T-helper 17 cell (primary cell): ENCODE measurements at places on chromosomes 2 and 18. TPM values are rescaled to one million over a fixed set of nuclear protein-coding genes. Genes with fewer than 3 reads are reported as not detected.

- peaks cover 8% of the 10 kb centered on the region for H3K4me1 ChIP-seq
- no peaks in the 10 kb centered on the region for H3K36me3 ChIP-seq
- H3K27me3 ChIP-seq, result peaks cover 43% of the 10 kb centered on the region
- no peak for DNase-seq
- no peak overlapping the region for H3K4me3 ChIP-seq
Measured at GRCh38 chr2:239495791-239496233, 95.0 kb upstream of the HDAC4 start.

DNA sequence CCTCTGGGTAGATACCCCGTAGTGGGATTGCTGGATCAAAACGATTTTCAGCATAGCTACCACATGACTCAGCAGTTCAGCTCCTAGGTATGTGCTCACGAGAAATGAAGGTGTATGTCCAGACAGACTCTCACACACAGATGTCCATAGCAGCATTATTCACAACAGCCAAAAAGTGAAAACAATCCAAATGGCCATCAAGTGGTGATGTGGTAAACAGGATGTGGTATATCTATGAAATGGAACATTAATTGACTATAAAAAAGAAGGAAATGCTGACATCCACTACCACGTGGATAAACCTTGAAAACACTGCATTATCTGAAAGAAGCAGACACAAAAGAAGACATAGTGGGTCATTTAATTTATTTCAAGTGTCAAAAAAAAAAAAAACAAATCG is 241.9 kb downstream of the EIPR1 start:
- no peak overlapping the region for H3K4me3 ChIP-seq
- no peak for DNase-seq
- H3K4me1 ChIP-seq, result no peaks in the 10 kb centered on the region
- H3K36me3 ChIP-seq, result peaks cover 2% of the 10 kb centered on the region

- no peak overlapping the region for H3K4me3 ChIP-seq
- no peaks in the 10 kb centered on the region for H3K27me3 ChIP-seq
Measured at GRCh38 chr2:156649596-156649995, 213.4 kb downstream of the GPD2 start.

DNA sequence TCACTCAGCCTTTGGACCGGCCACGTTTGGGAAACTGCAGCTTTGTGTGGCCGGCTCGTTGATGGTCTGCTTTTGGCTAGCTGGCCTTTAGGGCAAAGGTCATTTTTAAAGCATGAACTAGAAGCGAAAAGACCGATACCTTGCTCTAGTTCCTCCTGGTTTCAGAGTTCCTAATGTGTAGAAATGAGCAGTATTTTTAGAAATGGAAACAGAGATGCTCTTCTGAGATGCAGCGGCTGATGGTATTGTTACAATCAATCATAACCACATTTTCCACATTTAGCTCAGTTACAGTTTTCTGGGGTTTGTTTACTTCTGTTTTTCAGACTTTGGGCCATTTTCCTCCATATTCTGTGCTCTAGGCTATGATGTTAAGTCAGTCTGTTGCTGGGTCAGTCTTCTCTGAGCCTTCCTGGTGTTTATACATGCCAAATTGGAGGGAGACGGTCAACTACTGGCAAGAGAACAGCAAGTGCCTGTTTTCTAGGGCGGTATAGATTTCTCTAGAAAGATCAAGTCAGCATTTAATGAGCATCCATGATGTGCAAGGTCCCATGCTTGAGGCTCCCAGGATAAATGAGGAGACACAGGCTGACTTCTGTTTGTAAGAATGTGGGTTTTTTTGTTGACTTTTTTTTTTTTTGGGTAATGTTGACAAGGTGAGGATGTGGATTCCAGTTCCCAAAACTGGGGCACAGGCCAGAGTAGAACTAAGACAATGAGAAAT is 28.0 kb downstream of the RNF144A start:
- peaks cover 24% of the 10 kb centered on the region for H3K36me3 ChIP-seq
- H3K4me1 ChIP-seq, result peaks cover 38% of the 10 kb centered on the region
- no peaks in the 10 kb centered on the region for H3K27me3 ChIP-seq

- peaks cover 9% of the 10 kb centered on the region for H3K27me3 ChIP-seq
- no peak for DNase-seq
- no peaks in the 10 kb centered on the region for H3K36me3 ChIP-seq
Measured at GRCh38 chr2:95012881-95013550, 12.5 kb upstream of the MAL start.

- peaks cover 19% of the 10 kb centered on the region for H3K27me3 ChIP-seq
- DNase-seq, result no peak
- no peaks in the 10 kb centered on the region for H3K36me3 ChIP-seq
- no peaks in the 10 kb centered on the region for H3K4me1 ChIP-seq
- H3K27ac ChIP-seq, result no peak overlapping the region
Measured at GRCh38 chr18:3332376-3332775, 70.4 kb downstream of the MYL12B start.

GRCh38 chr2:86069091-86069685 is 36.5 kb downstream of the POLR1A start:
- H3K36me3 ChIP-seq, result peaks cover 17% of the 10 kb centered on the region
- H3K27me3 ChIP-seq, result no peaks in the 10 kb centered on the region
- peak overlapping the region; percentile 32 for H3K27ac ChIP-seq
- DNase-seq, result no peak

- H3K4me1 ChIP-seq, result no peaks in the 10 kb centered on the region
- no peak for DNase-seq
- no peaks in the 10 kb centered on the region for H3K27me3 ChIP-seq
- H3K27ac ChIP-seq, result no peak overlapping the region
Measured at GRCh38 chr2:58919316-58919715, 678.2 kb upstream of the FANCL start.

DNA sequence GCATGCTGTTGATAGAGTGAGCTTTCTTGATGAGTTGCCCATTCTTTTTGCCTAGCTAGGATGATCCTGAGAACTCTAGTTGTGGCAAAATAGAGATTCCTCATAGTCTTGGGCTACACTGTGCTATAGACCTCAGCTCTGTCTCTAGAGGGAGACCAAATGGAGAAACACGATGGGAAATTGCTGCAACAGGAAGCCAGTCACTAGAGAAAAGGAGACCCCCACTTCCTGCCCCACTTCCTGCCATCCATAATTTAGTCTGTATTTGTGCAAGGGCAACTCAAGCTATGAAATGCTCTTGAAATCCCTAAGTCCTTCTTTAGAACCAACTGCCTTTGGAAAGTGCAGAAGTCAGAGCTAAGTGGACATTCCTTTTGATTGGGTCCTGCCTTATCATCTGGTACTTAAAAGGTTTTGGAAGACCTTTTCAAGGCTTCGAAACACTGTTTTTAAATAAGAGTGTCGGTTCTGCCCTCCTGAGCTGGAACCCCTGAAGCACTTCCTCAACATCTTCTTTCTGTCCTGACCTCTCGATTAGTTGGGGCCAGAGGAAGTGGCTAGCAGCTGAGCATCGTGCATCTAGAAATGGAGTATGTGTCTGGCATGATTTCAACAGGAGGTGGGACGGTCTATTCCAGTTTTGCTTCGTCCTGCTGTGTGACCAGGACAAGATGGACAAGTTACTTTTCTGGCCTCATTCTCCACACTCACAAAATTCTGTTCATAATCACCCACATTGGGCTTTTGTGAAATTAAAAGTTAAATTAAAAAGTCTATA is 8.6 kb upstream of the KCNE4 start:
- H3K27ac ChIP-seq, result no peak overlapping the region
- H3K36me3 ChIP-seq, result no peaks in the 10 kb centered on the region
- no peak for DNase-seq
- no peaks in the 10 kb centered on the region for H3K27me3 ChIP-seq
- no peaks in the 10 kb centered on the region for H3K4me1 ChIP-seq

DNA sequence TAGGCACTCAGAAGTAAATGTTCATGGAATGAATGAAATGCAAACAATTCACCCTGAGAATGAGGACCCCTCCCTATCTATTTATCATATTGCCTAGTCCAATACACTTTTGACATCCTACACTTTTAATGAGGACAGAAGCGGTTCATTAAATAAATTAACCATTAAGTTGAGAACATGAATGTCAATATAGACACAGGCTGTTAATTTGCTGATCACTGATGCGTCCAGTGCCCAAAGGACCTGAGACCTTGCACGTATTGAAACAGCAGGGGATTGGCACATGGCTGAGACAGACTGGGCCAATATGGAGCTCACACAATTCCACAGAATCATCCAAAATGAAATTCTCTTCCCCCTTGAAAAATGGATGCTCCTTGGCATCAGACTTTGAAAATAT is 430.0 kb downstream of the SLC4A3 start:
- no peaks in the 10 kb centered on the region for H3K36me3 ChIP-seq
- no peak overlapping the region for H3K4me3 ChIP-seq
- H3K27me3 ChIP-seq, result peaks cover 7% of the 10 kb centered on the region
- DNase-seq, result no peak
- no peaks in the 10 kb centered on the region for H3K4me1 ChIP-seq
- no peak overlapping the region for H3K27ac ChIP-seq

DNA sequence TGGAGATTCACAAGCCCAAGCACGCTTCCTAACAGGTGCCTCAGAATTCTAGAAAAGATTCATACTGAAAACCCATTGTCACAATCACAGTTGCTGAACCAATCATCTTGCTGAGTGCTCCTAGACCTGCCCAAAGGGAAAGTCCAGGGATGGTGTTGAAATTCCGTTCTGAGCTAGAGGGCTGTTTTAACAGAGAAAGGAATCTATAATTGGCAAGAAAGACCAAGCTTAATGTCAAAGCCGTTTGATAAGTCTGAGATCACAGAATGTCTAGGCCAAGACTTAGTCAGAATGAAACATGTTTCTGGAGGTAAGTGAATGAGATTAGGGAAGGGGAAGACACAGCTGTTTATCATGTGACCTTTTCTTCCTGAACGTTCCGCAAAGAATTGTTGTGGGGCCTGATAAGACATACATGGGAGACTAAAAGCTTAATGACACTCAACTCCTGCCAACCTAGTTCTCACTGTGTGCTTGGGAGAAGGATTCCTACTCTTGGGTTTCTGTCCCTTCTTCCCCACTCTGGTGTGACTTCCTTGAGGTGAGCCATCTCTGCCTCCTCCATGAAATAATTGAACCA is 27.5 kb downstream of the PMAIP1 start:
- H3K4me1 ChIP-seq, result peaks cover 2% of the 10 kb centered on the region
- H3K27ac ChIP-seq, result no peak overlapping the region
- H3K27me3 ChIP-seq, result peaks cover 8% of the 10 kb centered on the region
- H3K4me3 ChIP-seq, result no peak overlapping the region

DNA sequence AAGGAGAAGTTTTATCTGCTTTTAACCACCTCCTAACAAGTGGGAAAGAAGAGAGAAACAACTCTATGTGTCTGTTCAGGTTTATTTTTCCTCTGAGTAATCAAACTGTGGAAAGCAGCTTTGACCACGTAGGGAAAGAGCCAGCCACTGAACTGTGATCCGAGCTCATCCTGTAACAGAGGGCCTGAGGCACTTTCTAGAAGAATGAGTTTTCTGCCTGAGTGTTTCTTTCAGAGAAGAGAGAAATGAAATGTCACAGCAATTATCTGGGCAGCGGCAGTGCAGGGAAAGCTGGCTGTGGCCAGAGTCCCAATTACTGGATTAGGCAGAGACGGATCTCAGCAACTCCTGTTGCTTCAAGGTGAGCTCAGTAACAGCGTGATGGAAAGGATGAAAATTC is 151.9 kb downstream of the CD226 start:
- no peaks in the 10 kb centered on the region for H3K27me3 ChIP-seq
- DNase-seq, result no peak
- H3K36me3 ChIP-seq, result no peaks in the 10 kb centered on the region
- H3K4me3 ChIP-seq, result no peak overlapping the region
- H3K4me1 ChIP-seq, result no peaks in the 10 kb centered on the region

DNA sequence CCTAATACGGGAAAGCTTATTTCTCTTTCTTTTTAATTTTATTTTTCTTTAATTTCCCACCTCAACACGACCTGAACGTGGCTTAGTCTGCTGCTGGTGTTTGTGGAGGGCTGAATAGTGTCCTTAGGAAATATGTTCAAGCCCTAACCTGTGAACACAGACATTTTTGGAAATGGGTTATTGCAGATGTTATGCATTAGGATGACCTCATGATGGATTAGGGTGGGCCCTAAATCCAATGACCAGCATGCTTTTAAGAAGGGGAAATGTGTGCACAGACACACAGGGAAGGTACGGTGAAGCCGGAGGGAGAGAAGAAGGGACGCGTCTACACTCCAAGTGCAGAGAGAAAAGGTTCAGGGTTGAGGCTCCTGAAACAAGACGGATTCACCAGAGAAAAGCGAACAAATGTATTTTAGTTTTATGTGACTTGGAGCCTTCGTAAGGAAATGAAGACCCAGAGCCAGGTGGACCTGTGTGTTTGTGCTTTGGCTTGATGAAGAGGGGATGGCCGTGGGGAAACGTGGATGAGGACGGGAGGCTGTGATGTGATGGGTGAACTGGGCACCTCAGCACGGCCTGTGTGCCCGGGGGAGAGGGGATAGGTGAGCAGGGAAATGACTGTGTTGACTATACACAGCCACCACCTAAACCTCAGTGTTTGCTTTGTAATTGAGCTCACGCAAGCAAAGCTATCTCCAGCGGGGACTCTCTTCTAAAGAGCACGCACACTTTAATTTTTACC is 37.5 kb downstream of the RTP5 start:
- H3K4me3 ChIP-seq, result no peak overlapping the region
- H3K27ac ChIP-seq, result no peak overlapping the region
- peaks cover 10% of the 10 kb centered on the region for H3K36me3 ChIP-seq
- no peak for DNase-seq
- peaks cover 7% of the 10 kb centered on the region for H3K4me1 ChIP-seq
- no peaks in the 10 kb centered on the region for H3K27me3 ChIP-seq

DNA sequence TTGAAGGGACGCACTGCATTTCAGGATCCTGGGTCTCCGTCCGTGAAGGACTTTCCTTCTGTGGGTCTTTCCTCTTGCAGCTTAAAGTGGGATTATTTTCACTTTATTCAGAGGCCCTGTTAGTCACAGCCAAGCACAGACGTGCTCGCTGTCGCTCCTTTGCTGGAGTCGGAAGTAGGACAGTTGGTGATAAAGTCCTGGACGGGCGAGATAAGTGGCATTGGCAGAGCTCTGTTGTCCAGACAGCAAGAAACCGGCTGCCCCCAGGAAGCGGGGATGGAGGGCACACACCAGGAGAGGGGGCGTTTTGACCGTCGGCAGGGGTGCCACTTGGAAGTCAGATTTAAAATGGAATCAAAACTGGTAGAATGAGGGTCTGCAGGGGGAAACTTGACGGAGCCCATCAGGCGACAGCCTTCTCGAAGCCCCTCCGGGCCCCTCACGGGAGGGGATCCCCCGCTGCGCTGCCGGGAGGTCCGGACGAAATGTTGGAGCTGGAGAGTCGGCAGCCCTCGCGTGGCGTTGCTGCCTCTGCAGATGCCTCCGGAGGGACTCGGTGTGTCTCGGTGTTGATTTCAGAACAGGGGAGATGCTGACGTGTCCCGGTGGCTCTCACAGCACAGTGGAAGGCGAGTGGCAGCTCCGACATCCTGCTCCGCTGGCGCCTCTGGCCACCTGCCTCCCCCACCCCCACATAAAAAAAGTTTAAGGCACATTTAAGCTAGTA is 124.2 kb downstream of the NFATC1 start:
- no peaks in the 10 kb centered on the region for H3K36me3 ChIP-seq
- no peak for DNase-seq
- peak overlapping the region; percentile 96 for H3K27ac ChIP-seq

GRCh38 chr2:230828272-230828961 is 36.3 kb upstream of the ITM2C start:
- H3K27ac ChIP-seq, result no peak overlapping the region
- no peak for DNase-seq
- peaks cover 49% of the 10 kb centered on the region for H3K27me3 ChIP-seq
- peak overlapping the region; percentile 71 for H3K4me3 ChIP-seq
- H3K36me3 ChIP-seq, result peaks cover 6% of the 10 kb centered on the region

The NEURL3 gene
- not detected for total RNA-seq

The GCKR gene
- total RNA-seq, result not detected

The NUP35 gene
- total RNA-seq, result 12.9 TPM

The BARD1 gene
- total RNA-seq, result 5.5 TPM

The ITSN2 gene
- 95.5 TPM for total RNA-seq

The MGAT4A gene
- 187 TPM for total RNA-seq

The WDR12 gene
- total RNA-seq, result 18.0 TPM

The FSHR gene
- total RNA-seq, result not detected

The RAB27B gene
- total RNA-seq, result 3.5 TPM
